ENCODE measurements at places on chromosomes 4 and X.

DNA sequence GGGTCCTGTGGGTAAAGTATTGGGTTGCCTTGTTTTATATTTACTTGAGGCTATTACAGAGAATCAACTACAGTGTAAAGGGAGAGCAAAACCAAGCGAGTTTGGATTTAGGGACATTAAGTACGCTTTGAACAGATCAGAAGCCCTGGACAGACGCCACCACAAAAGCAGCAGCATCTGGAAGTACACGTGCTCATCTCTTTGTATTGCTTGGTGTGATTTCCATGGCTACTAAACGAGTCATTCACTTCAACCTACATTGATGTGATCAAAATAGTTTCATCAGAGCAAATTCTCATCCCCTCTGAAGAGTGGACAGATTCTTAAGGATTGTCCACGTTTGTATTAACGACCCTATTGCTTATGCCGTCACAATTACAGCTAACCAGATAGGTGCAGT is 85.1 kb downstream of the SORBS2 start:
- no peak for DNase-seq

DNA sequence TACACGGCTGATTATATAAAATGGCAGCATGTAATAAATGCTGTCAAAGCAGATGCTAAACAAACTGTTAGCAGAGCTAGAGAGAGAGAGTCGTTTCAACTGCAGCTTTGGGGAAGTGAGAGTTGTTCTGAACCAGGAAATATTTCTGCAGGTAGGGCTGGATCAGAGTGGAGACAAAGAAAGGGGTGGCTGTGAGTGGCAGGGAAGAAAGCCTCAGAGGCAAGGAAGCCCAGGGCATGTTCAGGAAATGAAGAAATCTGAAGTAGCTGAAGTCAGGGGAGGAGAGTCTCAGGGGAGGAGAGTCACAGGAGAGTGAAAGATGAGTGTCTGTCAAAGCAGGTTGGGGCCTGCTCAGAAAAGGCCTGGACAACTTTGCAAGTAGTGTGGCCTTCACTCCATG is 48.4 kb upstream of the RPS6KA3 start:
- DNase-seq: no peak

- no peak for DNase-seq
Measured at GRCh38 chr4:163587867-163588266, 93.4 kb downstream of the TMA16 start.

DNA sequence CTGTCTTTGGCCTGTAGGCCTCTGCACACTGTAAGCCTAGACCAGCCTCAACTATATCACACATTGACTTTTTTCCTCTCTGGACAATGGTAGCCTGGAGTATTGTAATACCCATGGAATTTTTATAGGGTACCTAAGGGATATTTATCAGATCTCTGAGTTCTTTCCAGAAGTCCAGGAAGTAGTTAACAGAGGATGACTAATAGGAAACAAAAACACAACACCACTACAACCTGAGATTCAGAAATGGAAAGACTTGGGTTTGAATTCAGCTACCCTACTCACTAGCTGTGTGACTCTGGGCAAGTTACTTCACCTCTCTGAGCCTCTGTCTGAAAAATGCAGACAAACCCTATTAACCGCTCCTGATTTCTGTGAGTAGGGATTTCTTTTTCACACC is 7.7 kb upstream of the STX18 start:
- DNase-seq: no peak

GRCh38 chr4:106767991-106768390 is 268.1 kb downstream of the DKK2 start:
- DNase-seq: no peak

DNA sequence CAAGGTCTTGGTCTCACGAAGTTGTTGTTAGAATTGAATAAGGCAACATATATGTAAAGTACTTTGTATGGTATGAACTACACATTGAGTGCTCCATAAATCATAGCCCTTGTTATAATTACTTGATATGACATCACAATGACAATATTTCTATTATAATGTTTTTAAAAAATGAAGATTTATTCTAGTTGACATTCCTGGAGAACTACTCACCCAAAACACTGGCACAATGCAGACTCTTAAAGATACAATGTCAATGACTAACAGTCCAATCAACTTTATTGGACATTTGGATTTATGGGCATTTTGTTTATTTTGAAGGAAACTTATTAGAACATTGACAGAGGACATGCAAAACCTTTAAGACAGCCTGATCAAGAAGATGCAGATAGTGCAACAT is 55.3 kb downstream of the ASB9 start:
- no peak for DNase-seq

DNA sequence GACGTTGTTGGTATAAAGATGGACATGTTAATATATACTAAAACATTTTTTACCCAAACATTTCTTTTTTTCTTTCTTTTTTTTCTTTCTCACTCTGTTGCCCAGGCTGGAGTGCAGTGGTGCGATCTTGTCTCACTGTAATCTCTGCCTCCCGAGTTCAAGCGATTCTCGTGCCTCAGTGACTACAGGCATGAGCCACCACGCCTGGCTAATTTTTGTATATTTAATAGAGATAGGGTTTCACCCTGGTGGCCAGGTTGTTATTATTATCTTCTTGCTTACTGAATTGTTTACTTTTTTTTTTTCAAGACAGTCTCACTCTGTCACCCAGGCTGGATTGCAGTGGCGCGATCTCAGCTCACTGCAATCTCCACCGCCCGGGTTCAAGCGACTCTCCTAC is 68.8 kb downstream of the HOPX start:
- DNase-seq: no peak

DNA sequence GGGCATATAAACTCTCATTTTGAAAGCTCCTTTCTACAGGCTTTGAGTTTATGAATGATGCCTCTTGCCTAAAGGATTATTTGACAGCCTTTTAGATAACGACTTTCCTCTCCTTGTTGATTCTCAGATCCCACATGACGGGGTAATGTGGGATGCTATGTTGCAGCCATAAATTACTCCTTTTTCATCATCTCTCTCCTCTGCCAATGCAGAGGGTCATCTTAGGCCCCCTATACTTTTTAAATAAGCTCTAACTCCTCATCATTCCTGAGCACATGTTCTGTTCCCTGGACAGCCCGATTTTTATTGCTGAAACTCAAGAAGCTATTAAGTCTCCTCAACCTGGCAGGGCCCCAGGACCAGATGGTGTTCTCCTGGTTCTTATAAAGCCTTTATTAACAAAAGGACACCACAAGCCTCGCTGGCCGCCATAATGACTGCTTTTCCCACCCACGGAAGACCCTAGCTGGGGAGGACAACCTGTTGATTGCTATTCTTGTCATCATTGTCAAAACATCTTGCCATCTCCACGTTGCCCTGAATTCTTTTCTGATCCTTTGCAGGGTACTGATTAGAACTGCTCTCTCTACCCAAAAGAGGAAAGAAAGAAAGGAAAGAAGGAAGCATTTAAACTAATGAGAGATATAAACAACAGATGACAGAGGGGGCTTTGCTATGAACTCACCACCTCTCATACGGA is 150.7 kb downstream of the DHX15 start:
- DNase-seq: no peak

DNA sequence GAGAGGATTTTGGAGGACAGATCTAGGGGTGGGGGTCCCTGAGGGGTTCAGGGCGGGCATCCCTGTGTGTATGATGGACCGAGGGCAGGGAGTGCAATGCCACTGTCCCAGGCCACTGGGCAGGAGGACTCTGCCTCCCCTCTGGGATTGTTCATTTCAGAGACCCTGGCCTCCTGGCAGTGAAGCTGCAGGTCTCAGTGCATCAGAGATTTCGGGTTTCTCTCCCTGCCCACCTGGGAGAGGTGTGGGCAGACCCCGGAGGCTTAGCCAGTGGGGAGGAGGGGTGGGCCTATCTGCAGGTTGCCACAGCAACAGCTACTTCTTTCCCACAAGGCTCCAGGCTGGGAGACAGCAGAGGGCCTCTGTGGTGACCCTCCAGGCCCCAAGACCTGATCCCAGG is 80.1 kb upstream of the LRPAP1 start:
- DNase-seq: no peak

DNA sequence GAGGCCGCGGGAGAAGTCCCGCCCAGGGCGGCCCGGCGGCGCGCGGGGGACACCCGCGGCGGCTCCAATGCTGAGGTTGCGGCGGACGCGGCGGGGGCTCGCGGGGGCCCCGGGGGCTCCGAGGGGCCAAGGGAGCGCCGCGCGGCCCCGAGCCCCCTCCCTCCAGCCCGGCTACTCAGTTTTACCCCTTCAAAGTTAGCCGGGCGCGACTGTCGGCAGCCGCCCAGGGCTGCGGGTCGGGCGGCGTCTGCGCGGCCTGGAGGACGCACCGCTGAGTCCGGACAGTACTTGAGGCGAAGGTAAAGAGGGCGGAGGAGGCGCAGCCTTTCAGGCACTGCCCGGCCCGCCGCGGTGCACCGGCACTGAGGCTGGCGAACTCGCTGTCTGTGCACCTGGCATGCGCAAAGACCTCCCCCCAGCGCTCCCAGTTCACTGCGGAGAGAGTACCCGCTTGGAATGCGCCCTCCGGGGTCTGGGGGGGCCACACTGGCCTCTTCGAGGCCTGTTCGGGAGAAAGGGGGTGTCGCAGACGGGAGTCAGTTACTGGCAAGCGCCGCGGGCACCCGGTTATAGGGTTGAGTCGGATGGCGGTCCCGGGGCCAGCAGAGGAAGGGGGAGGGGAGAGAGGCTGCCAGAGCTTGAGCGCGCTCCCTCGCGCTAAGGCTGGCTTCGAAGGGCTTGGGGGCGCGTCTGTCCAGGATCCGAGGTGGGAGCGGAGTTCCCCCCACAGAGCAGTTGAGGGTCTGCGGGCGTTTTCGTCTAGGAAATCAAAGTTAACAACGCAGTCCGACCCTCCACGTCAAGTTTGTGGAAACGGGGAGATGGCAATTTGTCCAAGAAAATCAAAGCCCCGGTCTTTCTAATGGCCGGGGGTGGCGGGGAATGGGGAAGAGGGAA is 1.1 kb downstream of the PCDH19 start:
- no peak for DNase-seq

DNA sequence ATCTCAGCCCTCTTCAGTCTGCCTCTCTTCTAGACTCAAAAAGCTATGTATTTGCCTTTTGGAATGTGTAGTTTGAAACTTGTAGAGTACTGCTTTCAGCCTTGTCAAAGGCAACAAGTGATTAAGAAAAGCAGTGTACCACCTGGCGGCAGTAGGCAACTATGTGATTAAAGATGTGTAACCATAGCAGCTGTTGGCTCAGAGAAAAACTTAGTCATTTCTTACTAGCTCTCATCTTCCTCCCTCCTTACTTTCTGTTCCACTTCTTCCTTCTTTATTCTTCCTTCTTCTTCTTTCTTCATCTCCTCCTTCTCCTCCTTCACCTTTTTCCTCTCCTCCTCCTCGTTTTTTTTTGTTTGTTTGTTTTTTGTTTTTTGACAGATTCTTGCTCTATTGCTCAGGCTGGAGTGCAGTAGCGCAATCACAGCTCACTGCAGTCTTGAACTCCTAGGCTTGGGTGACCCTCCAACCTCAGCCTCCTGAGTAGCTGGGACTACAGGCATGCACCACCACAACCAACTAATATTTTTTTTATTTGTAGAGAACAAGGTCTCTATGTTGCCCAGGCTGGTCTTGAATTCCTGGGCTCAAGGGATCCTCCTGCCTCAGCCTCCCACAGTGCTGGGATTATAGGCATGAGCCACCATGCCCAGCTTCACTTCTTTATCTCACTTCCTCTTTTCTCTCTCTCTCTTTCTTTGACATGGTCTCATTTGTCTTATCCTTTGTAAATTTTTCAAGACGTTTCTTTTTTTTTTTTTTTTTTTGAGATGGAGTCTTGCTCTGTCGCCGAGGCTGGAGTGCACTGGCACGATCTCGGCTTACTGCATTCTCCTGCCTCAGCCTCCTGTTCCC is 32.6 kb downstream of the ABHD18 start:
- no peak for DNase-seq

DNA sequence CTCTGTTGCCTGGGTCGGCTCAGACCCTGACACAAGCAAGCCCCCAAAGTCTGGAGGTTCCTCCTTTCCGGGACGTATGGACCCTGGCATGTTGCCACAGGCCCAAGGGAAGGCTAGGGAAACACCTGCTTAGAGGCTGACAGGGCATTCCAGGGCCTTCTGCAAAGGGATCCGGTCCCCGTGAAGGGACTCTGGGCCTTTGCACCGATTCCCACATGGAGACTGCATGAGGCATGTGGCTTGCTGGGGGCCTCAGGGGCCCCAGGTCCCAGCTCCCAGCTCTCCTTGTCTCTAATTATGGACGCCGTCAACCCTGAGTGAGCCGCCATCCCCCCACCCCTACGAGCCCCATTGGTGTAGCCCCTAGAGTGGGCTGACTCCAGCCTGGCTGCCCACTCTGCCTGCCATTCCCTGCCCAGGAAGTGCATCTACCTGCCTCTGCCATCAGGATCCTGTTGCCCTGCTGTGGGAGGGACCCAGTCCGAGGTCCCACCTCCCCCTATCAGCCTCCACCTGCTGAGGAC is 4.2 kb upstream of the RGS12 start:
- DNase-seq: no peak

- DNase-seq: no peak
Measured at GRCh38 chr4:127484117-127484516, 148.6 kb upstream of the INTU start.

DNA sequence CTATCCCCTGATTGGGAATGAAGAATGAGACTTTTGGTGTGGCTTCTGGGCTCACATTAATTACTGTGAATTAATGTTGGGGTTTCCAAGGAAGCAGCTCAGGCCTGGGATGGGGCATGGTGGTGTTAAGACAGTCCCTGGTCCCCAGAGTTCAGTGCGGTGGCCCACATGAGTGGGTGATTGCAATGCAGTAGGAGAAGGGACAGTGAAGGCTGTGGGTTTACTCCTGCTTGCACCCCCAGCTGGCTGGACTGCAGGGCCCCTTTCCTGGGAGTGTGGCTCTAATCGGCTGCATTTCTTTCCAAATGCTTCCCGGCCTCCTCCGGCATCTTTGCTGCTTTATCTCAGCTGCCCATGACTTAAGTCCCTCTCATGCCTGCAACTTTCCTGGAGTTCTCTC is 28.2 kb upstream of the GPR78 start:
- no peak for DNase-seq

All from astrocyte of the cerebellum (primary cell).